ENCODE measurements at places on chromosomes 2 and 18.
A peak's percentile ranks its signal among the peaks of the same experiment; 100 is the strongest.

GRCh38 chr2:197993830-197994229 is 189.4 kb downstream of the PLCL1 start:
- no peak for DNase-seq

GRCh38 chr2:188291617-188292347 is at the start of gene GULP1:
Gene GULP1, plus strand, starts transcription at chr2:188291874. Its CDS starts 185,829 bp downstream, at chr2:188477703.
- no peak for DNase-seq

DNA sequence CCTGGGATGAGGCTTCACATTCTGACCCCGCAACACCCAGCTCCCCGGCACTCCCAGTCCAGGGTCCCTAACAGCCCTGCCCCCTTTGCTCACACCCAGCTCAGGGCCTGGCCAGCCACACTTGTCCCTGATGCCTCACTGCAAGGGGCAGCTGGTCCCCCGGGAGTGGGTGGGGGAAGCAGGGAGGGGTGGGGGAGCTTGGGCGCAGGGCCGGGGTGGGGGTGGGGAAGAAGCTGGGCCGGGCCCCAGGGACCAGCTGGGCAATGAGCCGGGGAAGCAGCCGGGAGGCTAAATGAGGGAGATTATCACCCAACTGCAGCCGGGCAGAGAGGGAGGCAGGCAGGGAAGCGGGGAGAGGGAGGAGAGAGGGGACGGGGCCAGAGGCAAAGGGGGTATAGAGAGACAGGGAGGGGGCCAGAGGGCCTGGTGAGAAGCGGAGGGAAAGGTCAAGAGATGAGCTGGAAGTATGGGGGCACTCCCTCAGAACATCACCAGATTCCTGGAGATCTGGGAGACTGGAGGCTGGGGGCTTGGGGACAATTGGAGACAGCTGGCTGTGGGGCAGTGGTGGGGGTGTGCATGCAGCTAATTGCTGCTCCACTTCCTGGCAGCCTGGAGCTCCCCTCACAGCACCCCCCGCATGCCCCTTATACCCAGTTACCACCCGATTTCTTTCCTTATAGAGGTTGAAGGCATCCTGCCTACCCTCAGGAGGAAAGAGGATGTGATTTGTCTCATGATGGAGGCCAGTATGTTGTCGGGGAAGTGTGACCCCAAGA is 2.5 kb upstream of the ASIC4 start:
- DNase-seq, result no peak

GRCh38 chr2:144975881-144976280 is 456.0 kb upstream of the ZEB2 start:
- no peak for DNase-seq

GRCh38 chr2:75646583-75647425 is at the start of gene MRPL19:
Gene MRPL19, plus strand, starts transcription at chr2:75646783. Its CDS starts 25 bp downstream, at chr2:75646808.
- DNase-seq, result peak; percentile 55

DNA sequence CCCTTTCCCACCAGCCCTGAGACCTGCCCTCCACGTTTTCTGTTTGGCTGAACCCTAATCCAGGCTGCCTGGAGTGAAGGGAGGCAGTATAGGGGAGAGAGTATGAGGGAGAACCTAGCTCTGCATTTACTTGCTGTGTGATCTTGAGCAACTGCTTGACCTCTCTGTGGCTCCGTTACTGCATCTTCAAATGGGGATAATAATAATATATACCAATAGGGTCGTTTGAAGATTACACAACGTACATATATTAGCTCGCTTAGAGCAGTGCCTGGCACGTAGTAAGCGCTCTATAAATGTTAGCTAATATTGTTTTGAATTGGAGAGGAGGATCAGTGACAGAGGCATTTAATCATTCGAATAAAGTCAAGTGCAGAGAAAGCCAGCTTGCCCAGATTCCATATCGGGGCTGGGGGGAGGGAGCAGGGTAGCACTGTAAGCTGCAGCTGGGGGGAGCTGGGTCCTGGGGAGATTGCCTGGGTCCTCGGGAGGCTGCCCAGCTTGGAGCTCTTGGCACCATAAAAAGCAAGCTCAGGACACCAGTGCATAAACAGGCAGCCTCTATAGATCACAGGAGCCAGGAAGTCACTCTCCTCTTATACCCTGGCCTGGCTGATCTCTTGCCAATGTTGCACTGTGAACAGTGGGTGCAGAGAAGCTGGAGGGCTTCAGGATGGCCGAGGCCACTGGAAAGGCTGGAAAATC is 19.1 kb downstream of the KCNK3 start:
- no peak for DNase-seq

DNA sequence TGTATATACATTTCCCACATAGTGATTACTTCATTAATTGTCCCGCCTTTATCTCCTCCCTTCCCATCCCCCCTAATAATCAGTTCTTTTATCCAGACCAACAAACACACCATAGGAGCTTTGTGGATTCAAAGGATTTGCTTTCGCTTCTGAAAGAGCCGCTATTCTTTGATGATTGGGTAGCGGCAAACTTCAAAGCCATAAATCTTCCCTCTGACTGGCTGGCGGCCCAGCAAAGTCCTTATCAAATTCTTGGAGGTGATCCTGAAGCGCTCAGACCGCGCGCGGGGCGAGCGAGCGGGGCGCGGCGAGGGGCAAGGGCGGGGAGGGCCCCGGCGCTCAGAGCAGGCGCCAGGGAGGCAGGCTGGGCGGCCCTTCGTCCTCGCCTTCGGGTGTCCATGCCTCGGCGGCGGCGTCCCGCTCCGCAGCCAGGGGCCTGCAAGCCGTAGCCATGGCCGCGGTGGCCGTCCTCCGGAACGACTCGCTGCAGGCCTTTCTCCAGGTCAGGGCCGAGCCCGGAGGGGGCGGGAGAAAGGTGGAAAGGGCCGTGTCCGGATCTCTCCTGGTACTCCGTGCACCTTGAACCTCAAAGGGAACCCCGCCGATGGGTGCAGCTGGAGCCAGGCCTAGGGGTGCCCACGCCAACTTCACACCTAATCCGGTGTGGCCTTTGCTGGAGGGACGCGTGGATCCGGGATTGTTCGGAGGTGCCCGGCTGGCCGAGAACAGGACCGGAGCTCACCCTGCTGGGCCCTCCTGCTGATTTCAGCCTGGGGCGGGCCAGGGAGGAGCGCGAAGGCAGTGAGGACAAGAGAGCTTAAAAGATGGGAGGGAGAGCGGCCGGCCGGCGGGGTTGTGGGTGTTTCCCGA is at the start of gene SP5:
TSS of gene SP5 (plus strand) at position 276 of the 870 bp plus-strand sequence. CDS start at position 452, 176 bp downstream.
- no peak for DNase-seq

- DNase-seq, result no peak
These were observed 72.6 kb downstream of the SLC66A2 start for GRCh38 chr18:79878741-79879378.

GRCh38 chr2:119104414-119104813 is 54.1 kb downstream of the C1QL2 start:
- DNase-seq, result no peak

DNA sequence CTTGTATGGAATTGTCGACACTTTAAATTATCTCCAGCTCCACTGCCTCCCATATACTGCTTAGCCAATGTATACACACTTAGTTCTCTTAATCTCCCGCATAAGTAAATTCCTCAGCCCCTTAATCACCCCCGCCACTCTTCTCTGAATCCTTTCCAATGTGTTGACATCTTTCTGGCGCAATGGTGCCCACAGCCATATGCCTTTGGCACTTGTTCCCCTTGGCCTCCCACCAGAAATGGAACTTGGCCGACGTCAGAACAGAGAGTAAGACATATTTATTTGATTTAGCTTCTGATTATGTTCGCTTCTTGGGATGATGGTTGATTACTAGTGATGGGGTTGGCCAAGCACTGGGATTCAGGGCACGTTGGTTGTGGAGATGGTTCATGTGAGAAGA is 1089.3 kb upstream of the CELF4 start:
- no peak for DNase-seq

Data from stimulated activated CD4-positive, alpha-beta T cell treated with anti-CD3 and anti-CD28 coated beads, Interleukin-4, amount 100 ng/mL, for 48 hours (primary cell).